ENCODE measurements at places on chromosomes 5 and 9.

- no peak for DNase-seq
These were observed 16.6 kb downstream of the ZNF474 start for GRCh38 chr5:122145906-122146305.

- DNase-seq, result peak; percentile 65
These were observed 2.8 kb upstream of the OR2V1 start for GRCh38 chr5:181133610-181134231.

DNA sequence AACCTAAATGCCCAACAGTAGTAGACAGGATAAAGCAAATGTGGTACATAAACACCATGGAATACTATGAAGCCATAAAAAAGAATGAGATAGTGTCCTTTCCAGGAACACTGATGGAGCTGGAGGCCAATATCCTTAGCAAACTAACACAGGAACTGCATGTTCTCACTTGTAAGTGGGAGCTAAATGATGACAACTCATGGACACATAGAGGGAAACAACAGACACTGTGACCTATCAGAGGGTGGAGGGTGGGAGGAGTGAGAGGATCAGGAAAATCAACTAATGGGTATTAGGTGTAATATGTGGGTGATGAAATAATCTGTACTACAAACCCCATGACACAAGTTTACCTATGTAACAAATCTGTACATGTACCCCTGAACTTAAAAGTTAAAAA lies 505.7 kb downstream of the RAB3C start:
- no peak for DNase-seq

GRCh38 chr9:27711241-27711640 lies 138.0 kb upstream of the C9orf72 start:
- no peak for DNase-seq

- DNase-seq, result no peak
These were observed 157.2 kb downstream of the MELK start for GRCh38 chr9:36729906-36730305.

DNA sequence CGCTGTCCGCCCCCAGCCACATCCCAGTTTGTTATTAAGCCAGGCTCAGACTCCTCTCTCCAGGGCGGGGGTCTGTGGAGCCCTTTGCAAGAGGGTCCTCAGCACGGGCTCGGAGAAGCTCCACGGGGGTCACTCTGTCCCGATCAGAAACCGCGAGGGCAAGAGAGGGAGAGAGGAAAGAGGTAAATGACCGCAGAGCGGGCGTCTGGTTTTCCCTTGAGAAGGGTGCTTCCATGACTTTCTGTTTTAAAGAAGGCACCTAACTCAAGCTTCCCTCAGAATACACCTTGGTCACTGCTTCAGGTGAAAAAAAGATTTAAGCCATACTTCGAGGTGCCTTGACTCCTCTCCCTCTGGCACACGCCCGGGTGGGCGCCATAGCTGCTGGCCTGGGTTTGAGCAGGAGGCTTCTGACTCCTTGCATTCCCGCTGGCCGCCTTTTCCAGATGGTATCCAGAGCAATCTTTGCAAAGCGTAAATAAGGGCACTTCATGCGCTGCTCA lies 5.8 kb upstream of the TERT start:
- no peak for DNase-seq

DNA sequence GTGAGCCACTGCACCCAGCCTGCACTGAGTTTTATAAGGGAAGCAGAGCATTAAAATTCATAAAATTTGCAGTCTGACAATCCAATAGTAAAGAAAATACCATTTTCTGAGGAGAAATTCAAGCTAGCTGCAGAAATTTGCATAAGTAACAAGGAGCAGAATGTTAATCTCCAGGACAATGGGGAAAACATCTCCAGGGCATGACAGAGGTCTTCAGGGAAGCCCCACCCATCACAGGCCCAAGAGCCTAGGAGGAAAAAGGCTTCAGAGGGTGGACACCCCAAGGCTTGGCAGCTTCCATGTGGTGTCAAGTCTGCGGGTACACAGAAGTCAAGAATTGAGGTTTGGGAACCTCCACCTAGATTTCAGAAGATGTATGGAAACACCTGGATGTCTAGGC lies 37.6 kb upstream of the MELK start:
- no peak for DNase-seq

DNA sequence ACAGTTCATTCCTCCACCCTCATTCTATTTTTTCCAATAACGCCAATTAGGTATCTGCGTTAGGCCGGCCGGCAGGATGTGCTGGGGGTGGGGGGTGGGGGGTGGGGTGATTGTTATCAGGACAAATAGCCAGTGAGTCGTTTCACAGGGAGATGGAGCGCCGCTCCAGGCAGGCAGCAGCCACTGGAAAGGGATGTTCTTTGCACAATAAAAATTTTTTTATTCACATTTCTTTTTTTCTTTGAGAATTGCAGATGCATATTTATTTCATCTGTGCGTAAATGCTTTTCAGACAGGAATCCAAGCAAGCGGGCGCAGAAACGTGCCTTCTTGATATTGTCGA lies 4.1 kb downstream of the LMX1B start:
- DNase-seq, result no peak

DNA sequence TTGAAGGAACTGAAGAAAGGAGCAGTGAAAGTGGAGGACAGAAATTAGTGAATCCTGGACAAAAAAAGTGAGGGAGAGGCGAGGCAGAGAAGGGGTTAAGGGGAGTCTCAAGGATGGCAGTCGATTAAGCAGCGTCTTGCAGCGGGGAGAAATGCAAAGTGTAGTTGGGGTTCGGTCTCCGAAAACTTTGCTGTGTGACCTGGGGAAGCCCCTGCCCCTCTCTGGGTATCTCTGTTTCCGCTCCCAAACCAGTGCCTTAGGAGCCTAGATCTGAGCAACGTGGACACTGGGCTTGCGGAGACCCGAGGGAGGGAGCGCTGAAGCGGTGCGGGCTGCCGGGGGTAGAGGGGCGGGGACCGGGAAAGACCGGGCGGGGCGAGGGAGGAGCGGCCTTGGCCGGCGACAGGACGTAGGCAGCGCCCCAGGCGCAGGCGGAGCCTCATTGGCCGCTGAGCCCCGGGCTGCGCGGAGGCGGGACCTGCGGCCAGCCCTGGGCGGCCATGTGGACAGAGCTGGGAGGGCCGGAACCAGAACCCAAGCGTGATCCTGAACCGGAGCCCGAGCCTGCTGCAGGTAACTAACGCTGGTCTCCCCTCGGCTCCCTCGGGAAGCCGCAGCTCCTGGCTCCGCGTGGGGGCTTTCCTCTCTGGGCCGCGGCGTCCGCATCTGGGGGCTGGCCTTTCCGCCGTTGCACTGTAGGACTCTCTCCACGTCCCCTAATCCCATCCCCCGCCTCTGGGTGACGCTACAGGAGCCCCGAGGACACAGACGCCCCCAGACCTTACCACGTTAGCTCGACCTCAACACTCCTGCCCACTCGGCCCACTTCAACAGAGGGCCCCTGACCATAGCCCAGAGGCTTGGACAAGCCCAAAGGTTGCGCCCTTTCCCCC lies at the start of gene ALDH1B1:
Gene ALDH1B1, plus strand, starts transcription at position 468 of the 893 bp plus-strand sequence. CDS start 3,047 bp downstream, outside the sequence.
- peak; percentile 53 for DNase-seq

DNA sequence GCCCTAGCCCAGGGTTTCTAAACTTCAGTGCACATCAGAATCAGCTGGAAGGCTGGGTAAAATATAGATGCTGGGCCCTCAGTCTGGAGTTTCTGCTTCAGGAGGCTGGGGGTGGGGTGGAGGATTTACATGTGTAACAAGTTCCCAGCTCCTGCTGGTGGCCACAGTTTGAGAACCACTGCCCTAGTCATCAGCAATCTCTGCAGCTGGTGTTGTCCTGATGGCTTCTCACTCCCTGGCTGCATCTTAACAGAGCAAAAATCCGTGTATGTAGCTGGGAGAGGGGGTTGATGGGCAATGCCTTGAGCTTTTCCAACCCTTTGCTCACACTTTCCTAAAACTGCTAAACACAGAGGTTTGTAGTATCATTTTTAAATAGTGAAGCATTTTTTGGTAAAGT lies 186.0 kb upstream of the KLF9 start:
- no peak for DNase-seq

GRCh38 chr5:124030043-124030491 lies 518.1 kb downstream of the CSNK1G3 start:
- no peak for DNase-seq

DNA sequence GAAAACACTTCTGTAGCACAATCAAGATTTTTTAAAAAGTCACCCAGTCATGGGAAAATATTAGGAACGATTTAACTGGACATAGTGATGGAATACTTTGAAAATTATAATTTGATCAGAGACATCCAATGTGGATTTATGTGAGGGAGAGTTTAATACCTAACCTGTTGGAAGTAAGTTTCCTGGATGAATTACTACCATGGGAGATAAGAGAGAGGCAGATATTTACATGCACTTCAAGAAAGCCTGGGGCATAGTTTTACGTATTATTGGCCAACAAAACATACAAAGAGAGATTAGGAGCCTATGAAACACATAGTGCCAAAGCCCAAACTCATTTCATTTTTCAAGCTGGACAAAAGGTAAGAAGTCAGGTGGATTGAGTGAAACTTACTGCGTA lies 336.8 kb downstream of the SLIT3 start:
- DNase-seq, result no peak

DNA sequence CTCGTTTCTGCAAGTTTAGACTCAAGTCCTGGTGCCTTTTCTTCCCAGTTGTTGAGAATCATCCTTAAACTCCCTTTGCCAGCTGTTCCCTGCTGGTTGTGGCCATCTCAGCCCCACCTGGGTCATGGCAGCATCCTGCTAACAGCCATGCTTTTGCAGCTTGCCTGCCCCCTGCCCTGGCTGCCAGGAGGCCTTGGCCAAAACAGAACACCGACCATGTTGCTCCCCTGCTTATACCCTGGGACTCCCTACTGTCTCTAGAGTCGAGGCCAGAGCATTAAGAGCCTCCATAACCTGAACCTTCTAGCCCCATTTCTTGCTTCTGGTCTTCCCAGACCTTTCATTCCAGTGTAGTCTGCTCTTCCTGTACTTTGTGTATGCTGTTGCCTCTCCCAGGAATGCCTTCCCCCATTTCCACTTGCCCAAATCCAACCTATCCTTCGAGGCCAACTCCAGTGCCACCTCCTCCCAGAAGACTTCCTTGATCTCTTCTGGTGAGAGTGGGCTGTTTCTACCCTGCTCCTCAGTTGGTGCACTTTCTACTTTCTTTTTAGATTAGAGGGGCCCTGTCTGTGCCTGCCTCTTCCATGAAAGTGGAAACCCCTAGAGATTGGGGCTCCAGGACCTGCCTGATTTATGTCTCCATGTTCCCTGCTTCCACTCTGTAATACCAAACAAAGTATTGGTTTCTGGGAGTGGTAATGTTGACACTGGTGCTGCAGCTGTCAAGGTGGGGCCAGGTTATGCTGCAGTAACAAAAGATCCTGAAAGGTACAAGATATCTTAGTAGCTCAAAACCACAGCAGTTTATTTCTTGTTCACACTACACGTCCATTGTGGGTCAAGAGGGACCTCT lies 88.2 kb downstream of the AMBP start:
- no peak for DNase-seq

GRCh38 chr9:14633906-14634565 lies 59.2 kb downstream of the ZDHHC21 start:
- DNase-seq, result no peak

DNA sequence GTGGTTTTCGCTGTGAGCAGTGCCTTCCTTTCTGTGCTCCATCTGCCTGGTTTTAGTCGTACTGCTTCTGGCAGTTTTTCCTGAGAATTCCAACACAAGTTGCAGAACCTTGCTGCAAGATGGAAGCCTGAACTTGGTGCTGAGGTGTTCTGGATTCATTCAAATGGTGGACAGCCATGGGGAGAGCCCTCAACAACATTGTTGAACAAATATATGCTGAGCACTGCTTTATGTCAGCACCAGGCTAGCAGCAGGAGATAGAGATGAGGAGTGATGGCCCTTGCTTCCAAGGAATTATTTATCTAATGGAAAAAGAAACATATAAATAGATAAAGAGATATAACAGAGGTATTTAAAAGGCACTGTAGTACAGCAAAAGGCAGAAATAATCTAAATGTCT lies 7.3 kb upstream of the RPS6 start:
- no peak for DNase-seq

- no peak for DNase-seq
These were observed at the start of gene PCDHGA11 for GRCh38 chr5:141420855-141421488. TSS of gene PCDHGA11 (plus strand) at chr5:141421051. CDS start at chr5:141421228, 177 bp downstream.

GRCh38 chr9:3475300-3476020 lies 50.3 kb downstream of the RFX3 start:
- no peak for DNase-seq

- DNase-seq, result no peak
These were observed 275.0 kb downstream of the GAS1 start for GRCh38 chr9:86672301-86672700.

GRCh38 chr5:129041196-129041881 lies 53.2 kb upstream of the ISOC1 start:
- DNase-seq, result no peak

- DNase-seq, result no peak
These were observed 2.6 kb upstream of the GRIN1 start for GRCh38 chr9:137136261-137136880.

- DNase-seq, result no peak
These were observed 17.0 kb downstream of the FOCAD start for GRCh38 chr9:20701060-20701459.

DNA sequence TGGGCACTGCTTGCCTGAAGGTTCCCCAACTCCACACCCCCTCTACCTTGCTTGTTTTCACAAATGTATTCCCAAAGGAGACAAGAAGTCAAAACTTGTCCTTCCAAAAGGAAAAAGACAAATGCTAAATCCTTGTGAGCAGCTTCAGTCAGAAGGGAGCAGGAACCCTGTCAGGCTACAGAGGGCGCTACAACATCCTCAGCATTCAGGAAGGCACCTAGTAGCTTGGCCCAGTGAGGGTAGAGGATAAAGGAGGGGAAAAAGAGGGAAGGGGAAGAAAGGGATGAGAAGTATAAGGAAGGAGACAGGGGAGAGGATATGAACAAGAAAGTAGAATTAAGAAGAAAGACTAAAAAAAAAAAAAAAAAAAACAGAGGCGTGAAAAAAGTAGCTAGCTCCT lies 97.5 kb downstream of the MLLT3 start:
- no peak for DNase-seq

GRCh38 chr5:111584651-111585050 lies 72.3 kb upstream of the STARD4 start:
- peak; percentile 53 for DNase-seq

DNA sequence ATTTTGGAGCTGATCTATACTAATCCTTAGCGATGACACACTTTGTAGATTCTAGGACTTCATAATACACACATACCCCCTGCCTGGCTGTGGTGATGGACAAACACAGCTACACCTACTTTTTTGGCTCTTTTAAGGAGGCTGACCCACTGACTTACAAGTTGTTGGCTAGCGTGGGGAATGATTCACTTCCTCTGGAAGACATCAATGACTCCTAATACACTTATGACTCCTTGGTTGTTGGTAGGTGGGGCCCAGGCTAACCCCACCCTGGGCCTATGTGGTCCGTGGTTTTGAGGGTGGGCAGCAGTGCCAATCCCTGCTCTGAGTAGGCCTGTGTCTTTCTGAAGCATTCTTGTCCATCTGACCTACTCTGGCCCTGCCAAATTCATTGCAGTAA lies 144.4 kb downstream of the SLC12A2 start:
- DNase-seq, result peak; percentile 90

DNA sequence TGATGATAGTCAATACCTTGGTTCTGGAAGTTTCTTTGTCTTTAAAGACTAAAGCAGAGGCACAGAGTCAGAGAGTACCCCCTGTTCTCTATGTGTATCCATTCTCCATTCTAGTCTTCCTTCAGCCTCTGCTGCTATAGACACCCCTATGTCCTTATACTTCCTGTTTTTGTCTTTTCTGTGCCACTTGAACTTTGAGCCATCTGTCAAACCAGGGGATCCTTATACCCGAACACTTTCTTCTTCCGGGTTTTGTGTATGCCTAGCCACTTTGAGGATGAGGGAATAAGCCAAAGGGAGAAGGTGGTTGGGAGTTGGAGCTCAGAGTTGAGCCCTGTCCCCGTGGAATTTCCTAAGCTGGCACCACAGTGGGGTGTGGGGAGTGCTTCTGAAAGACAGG lies 61.1 kb upstream of the IL6ST start:
- DNase-seq, result no peak
